Renal cortex interstitium (tissue), 15 donors: ENCODE measurements at places on chromosomes 11 and 22.
A peak's percentile ranks its signal among the peaks of the same experiment; 100 is the strongest.

- no peak for DNase-seq
Observed at GRCh38 chr11:64364435-64364834, 5.5 kb downstream of the RPS6KA4 start.

DNA sequence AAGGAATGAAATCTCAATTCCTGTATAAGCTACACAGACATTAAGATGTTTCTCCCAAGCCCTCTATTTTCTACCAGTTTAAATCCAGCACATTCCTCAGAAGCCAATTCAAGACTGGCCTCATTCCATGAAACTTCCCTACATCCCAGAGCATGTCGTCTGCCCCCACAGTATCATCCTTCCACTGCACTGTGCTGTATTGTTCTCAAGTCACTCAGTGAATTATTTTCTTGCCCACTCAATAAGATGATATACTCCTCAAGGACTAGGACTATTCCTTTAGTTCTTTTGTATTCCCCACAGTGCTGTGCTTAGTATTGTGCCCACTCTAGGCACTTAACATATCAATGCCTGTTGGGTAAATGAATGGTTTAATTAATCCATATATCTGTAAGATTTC is 203.1 kb upstream of the BLID start:
- DNase-seq, result no peak

DNA sequence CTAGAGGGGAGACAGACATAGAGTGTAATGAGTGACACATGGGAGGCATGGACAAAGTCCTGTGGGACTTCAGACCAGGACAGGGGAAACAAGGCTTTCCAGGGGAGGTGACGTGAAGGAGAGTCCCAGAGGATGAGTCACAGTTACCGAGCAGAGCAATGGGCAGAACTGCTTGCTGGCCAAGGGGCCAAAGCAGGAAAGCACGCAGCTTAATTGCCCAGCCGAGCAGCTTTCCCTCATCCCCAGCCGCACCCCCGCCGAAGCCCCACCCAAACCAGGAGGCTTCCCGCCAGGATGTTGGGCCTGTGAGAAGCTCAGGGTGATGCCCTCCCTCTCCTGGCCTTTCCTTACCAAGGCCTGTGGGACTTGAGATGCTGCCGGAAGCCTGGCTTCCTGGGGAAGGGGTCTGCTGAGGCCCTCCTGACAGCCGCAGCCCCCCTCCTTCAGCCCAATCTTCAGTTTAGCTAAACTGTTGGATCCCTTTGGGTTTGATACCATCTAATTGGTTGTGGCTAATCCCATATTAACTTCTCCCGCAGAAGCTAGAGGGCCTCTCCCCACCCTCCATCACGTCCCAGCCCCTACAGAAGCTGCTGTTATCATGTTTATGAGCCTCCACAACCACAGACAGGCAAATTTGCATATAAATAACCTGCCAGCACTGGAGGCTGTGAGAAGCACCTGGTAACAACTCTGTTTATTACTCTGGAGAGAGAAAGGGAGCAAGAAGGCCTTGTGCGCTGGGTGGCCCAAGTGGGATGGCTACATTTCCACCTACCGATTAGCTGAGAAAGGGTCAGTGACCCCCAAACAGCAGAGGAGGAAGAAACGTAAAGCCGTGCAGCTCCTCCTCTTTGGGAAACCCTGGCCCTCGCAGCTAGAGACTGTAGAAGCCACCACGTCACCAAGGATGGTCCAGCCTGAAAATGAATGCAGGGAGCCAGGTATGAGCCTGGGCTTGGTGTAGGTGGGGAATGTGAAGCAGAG is 80.0 kb downstream of the TRIM29 start:
- DNase-seq, result no peak

DNA sequence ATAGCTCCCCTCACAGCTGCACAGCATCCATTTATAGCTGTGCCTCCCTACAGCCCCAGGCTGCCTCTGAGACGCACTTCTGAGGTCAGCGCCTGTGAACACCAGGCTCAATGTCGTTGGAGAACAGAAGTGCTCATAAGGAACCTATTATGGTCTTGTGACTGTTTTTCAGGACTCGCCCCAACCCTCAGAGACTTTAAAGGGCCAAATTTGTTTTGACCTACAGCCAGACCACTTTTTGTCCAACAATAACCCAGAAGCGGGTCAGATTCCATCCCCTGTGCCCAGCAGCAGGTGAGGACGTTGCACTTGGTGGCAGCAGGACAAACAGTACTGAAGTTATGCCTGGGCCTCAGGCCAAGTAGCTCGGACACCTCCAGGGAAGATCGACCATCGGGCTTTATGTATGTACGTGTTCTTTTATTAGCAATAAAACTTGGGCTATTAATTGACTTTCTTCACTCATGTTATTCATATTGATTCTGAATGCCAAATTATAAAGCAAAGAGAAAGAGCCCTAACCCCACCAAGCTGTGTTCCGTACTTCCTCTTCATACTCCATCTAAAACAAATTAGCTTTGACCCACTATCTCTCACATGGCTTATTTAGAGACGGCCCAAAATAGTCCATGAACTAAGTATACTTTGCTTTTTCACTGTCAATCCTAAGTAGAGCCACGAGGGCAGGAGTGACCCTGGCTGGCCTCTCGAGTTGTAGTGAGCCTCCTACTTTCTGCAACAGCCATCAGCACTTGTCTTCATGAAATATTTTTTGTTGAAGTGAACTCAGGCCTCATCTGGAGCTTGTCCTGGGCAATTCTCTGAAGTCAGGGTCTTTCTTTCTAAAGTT is 92.3 kb upstream of the PAX6 start:
- no peak for DNase-seq

DNA sequence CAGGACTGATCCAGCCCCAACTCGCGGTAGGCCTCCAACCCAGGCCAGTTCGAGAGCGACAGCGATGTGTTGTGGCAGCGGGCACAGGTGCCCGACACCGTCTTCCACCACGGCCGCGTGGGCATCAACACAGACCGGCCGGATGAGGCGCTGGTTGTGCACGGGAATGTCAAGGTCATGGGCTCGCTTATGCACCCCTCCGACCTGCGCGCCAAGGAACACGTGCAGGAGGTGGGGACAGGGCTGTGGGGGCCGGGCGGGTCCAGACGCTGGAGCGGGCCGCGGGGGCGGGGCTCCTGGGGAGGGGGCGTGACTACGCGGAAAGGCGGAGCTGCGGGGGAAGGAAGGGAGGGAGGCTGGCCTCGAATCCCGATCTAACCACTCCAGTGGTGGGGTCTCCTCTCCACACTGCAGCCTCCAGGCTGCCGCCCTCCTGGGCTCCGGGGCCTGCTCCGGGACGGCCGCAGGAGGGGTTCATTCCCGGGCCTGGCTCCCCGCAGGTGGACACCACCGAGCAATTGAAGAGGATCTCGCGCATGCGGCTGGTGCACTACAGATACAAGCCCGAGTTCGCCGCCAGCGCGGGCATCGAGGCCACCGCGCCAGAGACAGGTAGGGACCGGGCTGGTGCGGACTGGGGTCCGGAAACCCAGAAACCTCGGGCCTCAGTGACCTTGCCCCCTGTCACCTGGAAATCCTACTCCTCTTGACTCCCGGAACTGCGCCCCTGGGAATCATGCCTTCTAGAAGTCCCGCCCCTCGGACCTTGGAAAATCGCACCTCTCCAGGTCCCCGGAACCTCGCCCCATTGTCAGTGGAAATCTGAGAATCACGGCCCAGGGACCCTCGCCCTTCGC is 14.9 kb downstream of the TMEM258 start:
- DNase-seq, result no peak

- DNase-seq, result no peak
Observed at GRCh38 chr11:123487157-123487744, 57.2 kb downstream of the GRAMD1B start.

DNA sequence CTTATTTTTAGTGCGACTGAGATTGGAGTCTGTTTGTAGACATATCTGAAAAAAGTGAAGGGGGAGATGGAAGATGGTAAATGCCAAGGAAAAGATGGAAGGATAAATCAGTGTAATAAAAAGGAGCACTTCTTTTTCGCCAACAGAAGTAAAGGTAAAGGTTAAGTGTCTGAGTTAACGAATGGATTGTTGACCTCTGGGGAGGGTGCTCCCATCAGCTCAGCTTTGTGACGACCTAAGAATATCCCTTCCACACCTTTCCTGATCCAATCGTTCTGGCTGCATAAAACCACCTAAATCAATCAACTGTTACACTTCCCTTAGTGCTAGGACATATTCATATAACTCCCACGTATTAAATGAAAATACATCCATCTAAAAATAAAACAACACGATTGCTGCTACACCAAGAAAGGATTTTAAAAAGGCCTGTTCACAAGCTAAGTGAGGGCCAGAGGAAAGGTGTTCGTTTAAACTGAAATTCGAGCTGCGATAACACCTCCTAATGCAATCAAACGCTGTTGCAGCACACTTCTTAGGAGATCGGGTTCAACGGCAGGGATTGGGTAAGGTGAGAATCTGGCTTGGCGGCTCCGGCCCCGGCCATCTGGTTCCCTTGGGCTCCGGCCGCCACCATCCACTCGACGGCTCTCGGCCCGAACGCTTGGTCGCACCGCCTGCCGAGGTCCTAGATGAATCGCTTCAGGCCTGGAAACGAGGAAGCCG is 658 bp downstream of the C11orf71 start:
- DNase-seq, result peak; percentile 52

DNA sequence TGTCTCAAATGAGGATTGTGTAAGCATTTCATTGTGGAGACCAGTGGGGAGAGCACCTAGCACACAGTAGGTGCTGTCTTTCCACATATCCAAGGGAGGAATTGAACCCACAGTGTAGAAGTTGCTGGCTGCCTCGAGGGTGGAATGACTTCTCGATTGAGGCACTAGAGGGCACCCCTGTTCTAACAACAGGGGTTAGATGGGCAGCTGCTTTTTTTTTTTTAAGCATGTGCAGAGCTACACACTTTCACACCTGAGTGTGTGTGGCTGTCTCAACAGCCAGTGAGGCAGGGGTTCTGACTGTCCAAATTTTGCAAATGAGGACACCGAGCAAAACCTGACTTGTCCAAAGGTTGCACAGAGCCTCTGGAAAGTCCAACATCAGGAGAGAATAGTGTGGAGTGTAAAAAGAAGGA is 118.2 kb upstream of the CRYBB3 start:
- no peak for DNase-seq
